ENCODE measurements at places on chromosomes 13 and 19. TPM values are rescaled to one million over a fixed set of nuclear protein-coding genes. Genes with fewer than 3 reads are reported as not detected.

- no peaks in the 10 kb centered on the region for H3K27me3 ChIP-seq
- H3K4me3 ChIP-seq = no peak overlapping the region
- H3K27ac ChIP-seq = no peak overlapping the region
- H3K36me3 ChIP-seq = no peaks in the 10 kb centered on the region
- H3K4me1 ChIP-seq = no peaks in the 10 kb centered on the region
Measured at GRCh38 chr13:60229708-60230272, 66.1 kb upstream of the DIAPH3 start.

DNA sequence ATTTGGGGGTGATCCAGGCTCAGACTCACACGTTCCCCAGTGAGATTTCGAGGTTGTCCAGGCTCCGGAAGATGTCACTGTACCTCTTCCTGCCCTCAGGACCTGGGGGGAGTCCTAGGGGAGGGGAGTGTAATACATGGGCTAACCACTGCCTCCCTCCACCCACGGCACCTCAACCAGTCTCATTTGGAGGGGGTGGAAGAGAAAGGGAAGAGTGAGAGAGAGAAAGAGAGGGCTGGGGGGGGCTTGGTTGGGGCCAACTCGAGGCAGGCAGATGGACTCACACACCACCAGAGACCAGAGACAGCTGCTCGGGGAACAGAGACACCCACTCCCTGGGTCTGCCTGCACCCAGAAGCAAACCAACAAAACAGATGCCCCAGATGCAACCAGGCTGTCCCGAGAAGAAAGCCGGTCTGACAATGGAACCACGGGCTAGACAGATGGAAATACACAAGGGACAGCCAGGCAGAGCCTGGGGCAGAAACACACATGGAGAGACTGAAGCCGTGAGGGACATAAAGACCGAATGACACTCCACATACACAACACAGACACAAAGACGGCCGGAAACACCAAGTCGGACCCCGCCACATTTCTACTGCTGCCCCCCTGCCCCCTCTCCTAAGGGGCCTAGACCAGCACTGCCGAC lies 825 bp downstream of the GMIP start:
- peak; percentile 51 for DNase-seq
- H3K4me3 ChIP-seq = peak overlapping the region; percentile 99
- H3K27ac ChIP-seq = peak overlapping the region; percentile 84
- H3K4me1 ChIP-seq = peaks cover 20% of the 10 kb centered on the region
- H3K27me3 ChIP-seq = no peaks in the 10 kb centered on the region
- peaks cover 25% of the 10 kb centered on the region for H3K36me3 ChIP-seq

GRCh38 chr13:59733744-59734143 lies 430.0 kb downstream of the DIAPH3 start:
- no peaks in the 10 kb centered on the region for H3K27me3 ChIP-seq
- no peaks in the 10 kb centered on the region for H3K36me3 ChIP-seq

GRCh38 chr13:59471106-59471505 lies 692.6 kb downstream of the DIAPH3 start:
- H3K27ac ChIP-seq = no peak overlapping the region
- H3K4me3 ChIP-seq = no peak overlapping the region
- no peak for DNase-seq
- no peaks in the 10 kb centered on the region for H3K27me3 ChIP-seq
- no peaks in the 10 kb centered on the region for H3K36me3 ChIP-seq

DNA sequence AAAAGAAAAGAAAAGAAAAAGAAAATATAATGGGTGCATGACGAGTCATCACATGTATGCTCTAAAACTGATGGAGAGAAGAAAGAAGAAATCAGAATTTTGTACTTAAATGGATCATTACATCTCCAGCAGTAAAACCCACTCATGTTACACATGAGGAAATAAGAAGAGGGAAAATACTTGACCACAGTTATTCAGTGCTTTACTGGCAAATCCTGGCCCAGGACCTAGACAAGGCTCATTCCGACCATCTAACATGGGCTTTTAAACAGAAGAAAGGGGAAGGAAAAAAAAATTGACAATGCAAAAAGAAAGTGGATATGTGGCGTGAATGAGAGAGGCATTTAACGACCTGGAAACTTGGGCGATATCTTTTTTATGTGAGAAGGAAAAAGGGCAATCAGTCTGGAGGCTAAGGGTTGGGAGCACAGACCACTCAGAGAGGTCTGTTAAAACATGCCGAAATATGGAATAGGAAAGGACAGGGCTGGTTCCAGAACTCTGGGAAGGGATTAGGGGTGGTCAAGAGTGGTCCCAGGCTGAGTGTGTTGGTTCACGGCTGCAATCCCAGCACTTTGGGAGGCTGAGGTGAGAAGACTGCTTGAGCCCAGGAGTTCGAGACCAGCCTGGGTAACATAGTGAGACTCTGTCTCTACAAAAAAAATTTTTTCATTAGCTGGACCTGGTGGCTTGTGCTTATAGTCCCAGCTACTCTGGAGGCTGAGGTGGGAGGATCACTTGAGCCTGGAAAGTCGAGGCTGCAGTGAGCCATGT lies 1.6 kb downstream of the SIGLECL1 start:
- H3K4me1 ChIP-seq = no peaks in the 10 kb centered on the region
- no peak overlapping the region for H3K27ac ChIP-seq
- DNase-seq = no peak
- no peaks in the 10 kb centered on the region for H3K36me3 ChIP-seq
- H3K27me3 ChIP-seq = no peaks in the 10 kb centered on the region

GRCh38 chr19:33689868-33690267 lies 68.1 kb downstream of the CHST8 start:
- H3K27ac ChIP-seq = no peak overlapping the region
- no peaks in the 10 kb centered on the region for H3K4me1 ChIP-seq
- no peak overlapping the region for H3K4me3 ChIP-seq

Gene EHD2
- polyA plus RNA-seq = not detected

DNA sequence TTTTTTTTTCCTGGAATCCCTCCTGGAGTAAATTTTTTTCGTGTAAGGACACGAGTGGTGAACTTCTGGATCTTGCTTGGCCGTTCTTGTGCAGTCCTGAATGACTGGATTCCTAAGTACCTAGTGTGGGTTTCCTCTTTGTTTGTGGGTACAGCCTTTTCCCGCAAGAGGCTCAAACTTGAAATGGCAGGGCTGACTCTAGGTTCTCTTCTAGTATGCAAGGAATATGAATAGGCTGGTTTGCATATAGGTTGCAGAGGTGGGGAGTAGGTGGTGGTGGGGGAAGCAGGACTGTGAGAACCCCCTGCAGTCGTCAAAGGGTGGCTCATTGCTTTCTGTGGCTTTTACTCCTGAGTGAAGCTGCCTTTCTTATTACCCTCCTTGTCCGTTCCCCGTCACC lies 13.6 kb downstream of the UBAC2 start:
- peak overlapping the region; percentile 34 for H3K4me3 ChIP-seq
- no peak for DNase-seq
- H3K4me1 ChIP-seq = peaks cover 81% of the 10 kb centered on the region
- no peaks in the 10 kb centered on the region for H3K36me3 ChIP-seq
- H3K27me3 ChIP-seq = no peaks in the 10 kb centered on the region

Gene PTH2
- polyA plus RNA-seq = not detected

DNA sequence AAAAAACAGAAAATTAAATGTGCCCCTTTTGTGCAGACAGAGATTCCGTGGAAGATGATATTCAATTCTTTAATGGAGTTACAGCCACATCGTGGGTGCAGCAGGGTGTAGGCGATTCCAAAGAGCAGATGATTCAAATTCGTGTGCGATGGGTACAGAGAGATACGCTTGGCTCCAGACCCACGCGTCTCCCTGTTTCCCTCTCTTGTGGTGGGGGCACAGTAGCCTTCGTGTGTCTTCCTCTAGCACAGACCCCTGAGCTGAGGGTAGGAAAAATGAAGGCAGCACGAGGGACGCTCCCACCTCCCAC lies 4.8 kb downstream of the TSPAN16 start:
- H3K27me3 ChIP-seq = no peaks in the 10 kb centered on the region
- H3K4me3 ChIP-seq = no peak overlapping the region
- no peak overlapping the region for H3K27ac ChIP-seq

GRCh38 chr13:69872321-69873047 lies 235.1 kb upstream of the ATXN8OS start:
- no peak for DNase-seq
- H3K4me3 ChIP-seq = no peak overlapping the region
- H3K36me3 ChIP-seq = no peaks in the 10 kb centered on the region
- no peaks in the 10 kb centered on the region for H3K4me1 ChIP-seq

DNA sequence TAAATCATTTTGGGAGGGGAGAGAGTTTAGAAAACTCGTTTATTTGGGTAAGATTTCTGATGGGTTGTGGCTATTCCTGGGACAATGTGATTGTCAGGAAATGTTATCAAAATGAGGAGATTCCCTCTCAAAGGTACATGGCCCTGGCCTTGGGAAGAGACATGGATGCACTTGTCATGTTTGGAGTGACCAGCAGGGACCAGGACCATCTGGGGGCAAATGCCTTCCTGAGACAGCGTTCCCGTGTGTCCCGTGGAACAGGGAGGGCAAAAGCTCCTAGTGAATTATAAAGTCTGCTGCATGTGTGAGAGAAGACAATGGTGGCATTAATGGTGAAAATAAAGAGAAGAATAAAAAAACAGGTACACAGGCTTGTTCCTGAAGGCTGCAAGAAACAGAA lies 317.3 kb downstream of the ZNF536 start:
- DNase-seq = no peak
- no peaks in the 10 kb centered on the region for H3K4me1 ChIP-seq
- H3K4me3 ChIP-seq = no peak overlapping the region

Gene ASF1B
- 4.5 TPM for polyA plus RNA-seq

Gene SLC7A10
- polyA plus RNA-seq = not detected

Gene SPACA4
- not detected for polyA plus RNA-seq

- H3K4me1 ChIP-seq = no peaks in the 10 kb centered on the region
- DNase-seq = no peak
- H3K27me3 ChIP-seq = no peaks in the 10 kb centered on the region
- no peak overlapping the region for H3K27ac ChIP-seq
- H3K4me3 ChIP-seq = no peak overlapping the region
Measured at GRCh38 chr13:28466151-28466550, 28.8 kb downstream of the FLT1 start.

Gene KRTDAP
- not detected for polyA plus RNA-seq

- no peak overlapping the region for H3K4me3 ChIP-seq
- H3K4me1 ChIP-seq = peaks cover 16% of the 10 kb centered on the region
- no peaks in the 10 kb centered on the region for H3K27me3 ChIP-seq
- H3K27ac ChIP-seq = no peak overlapping the region
- no peaks in the 10 kb centered on the region for H3K36me3 ChIP-seq
Measured at GRCh38 chr13:60431108-60431700, 34.2 kb downstream of the TDRD3 start.

Gene SMAD9
- polyA plus RNA-seq = not detected
